ENCODE measurements at places on chromosomes 6 and 20. TPM values are rescaled to one million over a fixed set of nuclear protein-coding genes. Genes with fewer than 3 reads are reported as not detected.

IL17F gene
- total RNA-seq, result not detected

MEP1A gene
- not detected for total RNA-seq

- no peak for DNase-seq
Measured at GRCh38 chr6:139881728-139882211, 507.3 kb upstream of the CITED2 start.

GRCh38 chr20:24842918-24843715 lies 106.0 kb upstream of the CST7 start:
- DNase-seq, result no peak

- no peak for DNase-seq
Measured at GRCh38 chr6:13454286-13455221, 32.8 kb downstream of the GFOD1 start.

GRCh38 chr6:85431271-85431670 lies 18.6 kb upstream of the NT5E start:
- no peak for DNase-seq

DNA sequence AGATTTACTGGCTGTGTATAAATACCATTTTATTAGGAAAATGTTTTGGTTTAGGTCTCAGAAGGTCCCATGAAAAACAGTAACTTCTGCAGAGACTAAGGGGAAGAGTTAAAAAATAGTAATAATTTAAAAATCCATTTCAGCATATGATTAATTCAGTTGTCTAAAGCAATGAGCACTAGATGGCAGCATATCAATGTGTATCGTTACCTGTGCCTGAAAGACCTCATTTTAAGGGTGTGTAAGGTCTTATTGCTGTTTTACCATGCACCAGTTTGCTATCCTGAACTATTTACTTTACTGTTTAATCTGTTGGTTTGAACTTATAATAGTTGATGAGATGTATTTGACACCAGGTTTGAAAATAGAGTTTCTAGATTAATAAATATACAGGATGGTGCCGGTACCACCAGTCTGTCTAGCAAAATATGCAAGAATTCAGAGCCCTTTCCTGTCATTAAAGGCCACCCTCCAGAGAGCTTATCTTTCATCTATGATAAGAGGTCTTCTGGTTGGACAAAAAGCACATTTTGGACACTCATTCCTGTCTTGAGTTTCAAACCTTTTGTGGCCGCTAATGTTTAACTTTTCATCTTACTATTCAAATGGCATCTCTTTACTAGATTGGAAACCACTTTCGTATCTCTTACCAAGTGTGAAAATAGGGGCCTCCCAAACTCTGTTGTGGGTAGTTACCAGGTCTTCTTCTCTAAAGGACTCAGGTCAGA lies 8.9 kb upstream of the AHI1 start:
- no peak for DNase-seq
